Naive thymus-derived CD8-positive, alpha-beta T cell (primary cell): ENCODE measurements at places on chromosomes 13 and 19.

DNA sequence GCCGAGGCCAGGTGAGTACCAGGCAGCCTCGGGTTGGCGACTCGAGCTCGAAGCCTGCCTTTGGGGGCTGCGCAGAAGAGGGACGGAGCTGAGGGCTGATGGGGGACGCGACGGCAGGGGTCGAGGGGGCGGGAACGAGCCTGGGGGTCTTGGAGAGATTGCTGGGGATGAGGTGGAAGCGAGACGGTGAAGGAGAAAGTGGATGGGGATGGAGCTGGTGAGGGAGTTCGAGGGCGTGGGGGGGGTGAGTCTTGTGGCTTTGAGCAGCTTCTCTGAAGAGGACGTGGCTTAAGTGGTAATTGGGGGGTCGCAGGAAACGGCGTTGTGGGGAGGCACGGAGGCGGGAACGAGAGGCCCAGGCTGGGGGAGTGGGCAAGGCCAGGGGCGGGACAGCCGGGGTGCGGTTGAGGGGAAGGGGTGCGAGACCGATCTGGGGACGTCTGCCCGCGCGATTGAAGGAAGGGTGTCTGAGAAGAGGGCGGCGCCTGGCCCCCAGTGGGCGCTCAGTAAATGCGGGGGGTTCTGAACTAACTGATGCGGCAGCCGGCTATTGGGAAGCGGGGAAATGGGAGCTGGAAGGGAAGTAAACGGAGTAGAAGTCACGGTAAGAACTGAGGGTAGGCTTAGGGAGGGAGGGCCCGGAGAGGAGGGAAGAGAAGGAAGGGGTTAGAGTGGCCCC lies 426 bp downstream of the MYO9B start:
- peak; percentile 49 for DNase-seq

GRCh38 chr19:33376423-33376822 lies 2.9 kb downstream of the CEBPG start:
- DNase-seq = no peak

- peak; percentile 79 for DNase-seq
Measured at GRCh38 chr19:53254411-53255341, at the start of gene ZNF677. Gene ZNF677 (minus strand): TSS chr19:53254873. CDS start chr19:53251550, 3,323 bp downstream.

GRCh38 chr19:44924243-44924725 lies 9.9 kb downstream of the APOC1 start:
- no peak for DNase-seq

- DNase-seq = no peak
Measured at GRCh38 chr13:59342400-59342799, 821.3 kb downstream of the DIAPH3 start.

DNA sequence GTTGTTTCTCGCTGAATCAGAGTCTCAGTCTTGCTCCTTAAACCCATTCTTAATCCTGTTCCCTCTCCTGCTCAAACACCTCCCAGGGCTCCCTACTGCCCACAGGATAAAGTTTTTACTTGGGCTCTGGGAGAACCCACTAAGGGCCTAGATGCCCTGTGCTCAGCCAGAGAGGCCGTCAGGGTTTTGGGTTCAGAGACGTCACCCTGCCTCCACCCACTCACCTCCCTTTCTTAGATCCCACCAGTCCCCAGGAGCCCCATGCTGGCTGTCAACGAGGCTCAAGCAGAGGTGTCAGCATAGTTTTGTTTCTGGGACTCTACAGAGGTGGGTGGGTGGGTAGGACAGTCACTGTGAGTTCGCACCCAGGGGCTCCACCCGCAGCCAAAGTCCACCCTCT lies 15.5 kb upstream of the CYP4F2 start:
- DNase-seq = no peak
